ENCODE measurements at places on chromosomes 6 and 20. TPM values are rescaled to one million over a fixed set of nuclear protein-coding genes. Genes with fewer than 3 reads are reported as not detected.

Gene ACTL10
- total RNA-seq: 3.5 TPM

Gene SLC17A9
- 25.4 TPM for total RNA-seq

Gene SLPI
- total RNA-seq: 0.52 TPM

Gene OR2J3
- total RNA-seq: not detected

Gene PBOV1
- not detected for total RNA-seq

Gene ENPP3
- total RNA-seq: 0.23 TPM

Gene RIPOR2
- 2.9 TPM for total RNA-seq

Gene EPHA7
- total RNA-seq: 0.07 TPM

Gene GSTA3
- total RNA-seq: not detected

Gene TBC1D20
- 63.1 TPM for total RNA-seq

Gene JPH2
- total RNA-seq: 2.2 TPM

Gene TPD52L1
- total RNA-seq: 32.4 TPM

Gene NNAT
- total RNA-seq: not detected

Gene RAB32
- 89.8 TPM for total RNA-seq

Gene HLA-G
- total RNA-seq: 0.26 TPM

Gene FNDC11
- total RNA-seq: 0.46 TPM

Gene BEND6
- total RNA-seq: 12.4 TPM

Gene NR2E1
- total RNA-seq: not detected

Gene CDH22
- not detected for total RNA-seq

Gene NKX2-4
- total RNA-seq: not detected

Gene LGSN
- 0.07 TPM for total RNA-seq

Gene HLA-DRB1
- 1.3 TPM for total RNA-seq

Gene LHFPL5
- not detected for total RNA-seq

Gene CPXM1
- 0.33 TPM for total RNA-seq

Gene SLC22A3
- total RNA-seq: 13.5 TPM

Gene MLN
- total RNA-seq: not detected

Gene MAN1A1
- total RNA-seq: 63.3 TPM

Gene CTAGE9
- total RNA-seq: not detected

Gene LAMA2
- total RNA-seq: 85.8 TPM

Gene MLIP
- total RNA-seq: 0.40 TPM

Gene TNXB
- 9.8 TPM for total RNA-seq

Gene EIF6
- 95.8 TPM for total RNA-seq

All from smooth muscle cell of the pulmonary artery (primary cell).